ENCODE measurements at places on chromosomes 4 and X.

DNA sequence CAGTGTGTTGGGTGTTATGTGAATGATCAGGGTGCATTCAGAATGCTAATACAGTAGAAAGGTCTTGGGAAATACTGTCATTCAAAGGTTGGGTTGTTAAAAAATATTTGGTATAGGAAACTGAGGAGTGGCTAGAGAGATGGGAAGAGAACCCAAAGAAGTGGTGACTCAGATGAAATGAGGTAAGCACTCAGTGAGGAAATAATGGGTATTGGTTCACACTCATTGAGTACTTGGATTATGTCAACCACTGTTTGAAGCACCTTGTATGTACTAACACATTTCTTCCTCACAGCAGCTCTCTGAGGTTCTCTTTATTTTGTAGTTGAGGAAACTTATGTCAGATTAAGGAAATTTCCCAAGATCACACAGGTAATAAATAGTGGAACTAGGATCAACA, 40.8 kb upstream of the NUDT6 start:
- DNase-seq, result peak; percentile 65

- DNase-seq, result no peak
Measured at GRCh38 chr4:75637176-75637575, 6.8 kb upstream of the CDKL2 start.

DNA sequence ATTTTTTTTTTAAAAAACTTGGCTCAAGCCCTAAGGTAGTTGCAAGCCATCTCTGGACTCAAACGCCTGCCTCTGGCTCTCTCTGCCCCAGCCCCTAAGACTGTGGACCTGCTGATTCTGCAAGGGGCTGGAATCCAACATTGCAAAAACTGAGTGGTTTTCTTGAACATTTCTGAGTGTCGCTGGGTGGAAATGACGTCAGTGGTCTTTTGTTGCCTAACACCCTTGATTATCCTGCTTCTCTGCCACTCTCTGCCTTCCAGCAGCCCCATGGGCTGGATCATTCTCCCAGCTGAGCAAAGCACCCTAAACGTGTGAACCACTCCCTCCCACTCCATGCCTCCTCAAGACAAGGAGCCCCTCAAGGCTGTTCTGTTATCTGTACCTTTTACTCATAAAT, 16.6 kb downstream of the BST1 start:
- DNase-seq, result no peak

DNA sequence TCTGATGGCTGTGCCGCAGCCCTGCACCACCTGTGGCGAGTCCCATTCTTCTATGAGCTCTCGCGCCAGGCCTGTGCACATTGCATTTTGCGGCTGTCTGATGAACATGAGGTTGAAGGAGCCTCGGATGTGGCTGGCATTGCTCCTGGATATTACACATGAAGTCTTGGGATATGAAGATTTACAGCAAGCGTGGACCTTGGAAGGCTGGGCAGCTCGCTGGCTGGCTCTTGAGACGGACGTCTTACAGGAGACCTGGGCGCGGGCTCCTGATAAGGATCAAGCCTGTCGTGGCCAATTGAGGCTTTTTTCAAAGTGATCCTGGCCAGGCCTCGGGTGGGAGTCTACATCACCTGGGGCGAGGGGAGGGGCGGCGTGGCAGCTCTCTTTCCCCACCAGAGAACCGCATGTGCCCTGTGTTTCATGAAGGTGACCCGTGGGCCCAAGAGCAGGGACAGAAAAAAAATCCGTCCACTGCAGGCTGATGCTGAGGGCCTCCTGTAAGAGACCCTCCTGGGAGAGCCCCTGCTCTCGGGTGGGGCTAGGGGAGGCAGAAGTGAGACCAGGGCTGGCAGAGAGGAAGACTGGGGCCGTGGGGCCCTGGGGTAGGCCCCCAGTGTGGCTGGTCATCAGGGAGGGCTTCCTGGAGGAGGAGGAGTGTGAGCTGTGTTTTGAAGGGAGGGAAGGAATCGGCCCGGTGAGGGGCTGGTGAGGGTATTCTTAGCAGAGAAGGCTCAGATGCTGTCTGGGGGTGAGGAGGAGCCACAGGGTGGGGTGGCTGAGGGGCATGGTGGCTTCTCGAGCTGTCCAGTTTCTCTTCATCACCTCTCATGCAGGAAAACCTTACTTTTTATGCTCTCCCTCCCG, 23.6 kb downstream of the CPZ start:
- no peak for DNase-seq

GRCh38 chr4:172168888-172169287, 355.7 kb downstream of the GALNTL6 start:
- no peak for DNase-seq

DNA sequence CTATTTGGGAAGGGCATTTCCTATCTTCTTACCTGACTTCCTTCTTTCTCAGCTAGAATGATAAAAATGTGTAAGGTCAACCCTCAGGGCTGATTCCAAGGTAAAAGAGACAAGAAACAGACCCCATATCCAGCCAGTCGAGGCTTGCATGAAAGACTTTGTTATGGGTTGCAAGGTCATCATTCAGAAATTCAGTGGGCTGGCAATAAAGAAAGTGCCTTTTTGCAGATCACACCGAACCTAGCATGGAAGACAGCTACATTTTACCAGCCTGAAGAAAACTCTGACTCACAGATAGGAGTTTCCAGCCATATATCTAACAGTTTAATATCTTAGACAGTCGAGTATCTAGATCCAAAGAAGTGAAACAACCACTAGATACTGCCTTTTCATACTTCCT, 87.4 kb downstream of the PDGFC start:
- no peak for DNase-seq

DNA sequence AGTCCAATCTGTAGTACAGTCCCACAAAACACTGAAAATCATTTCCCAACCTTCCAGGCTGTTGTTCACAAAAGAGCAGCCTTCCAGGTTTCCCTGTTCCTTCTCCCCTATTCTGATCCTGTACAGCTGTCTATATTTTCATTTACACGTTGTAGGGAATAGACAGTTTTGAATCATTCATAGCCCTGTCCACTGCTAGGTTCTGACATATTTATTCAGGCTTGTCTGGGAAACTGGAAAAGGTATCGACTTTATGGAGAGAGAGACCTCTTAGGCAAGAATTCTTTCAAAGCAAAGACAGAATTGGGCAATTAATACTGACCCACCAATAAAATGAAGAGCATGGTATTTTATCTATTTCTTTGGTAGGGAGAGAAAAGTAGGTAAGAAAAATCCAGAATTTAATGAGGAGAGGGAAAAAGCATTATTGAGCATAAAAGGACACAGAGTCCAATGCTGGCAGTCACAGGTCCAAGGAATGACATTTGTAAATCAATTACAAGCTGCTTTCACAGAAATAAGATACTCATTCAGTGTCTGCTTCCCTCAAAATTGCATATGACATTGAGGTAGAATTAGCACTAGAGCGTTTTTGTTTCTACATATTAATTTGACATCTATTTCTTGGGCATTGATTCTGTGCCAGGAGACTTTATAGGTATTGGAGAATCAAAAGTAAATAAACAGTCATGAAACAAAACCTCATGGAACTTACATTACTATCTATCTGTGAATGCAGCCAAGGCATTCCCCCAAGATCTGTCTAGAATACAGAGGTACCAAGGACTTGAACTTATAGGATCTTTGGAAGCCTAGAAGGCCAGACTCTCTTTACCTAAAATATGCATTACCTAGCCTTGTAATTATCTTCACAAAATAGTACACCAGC, 127.2 kb downstream of the CAMK2D start:
- no peak for DNase-seq

DNA sequence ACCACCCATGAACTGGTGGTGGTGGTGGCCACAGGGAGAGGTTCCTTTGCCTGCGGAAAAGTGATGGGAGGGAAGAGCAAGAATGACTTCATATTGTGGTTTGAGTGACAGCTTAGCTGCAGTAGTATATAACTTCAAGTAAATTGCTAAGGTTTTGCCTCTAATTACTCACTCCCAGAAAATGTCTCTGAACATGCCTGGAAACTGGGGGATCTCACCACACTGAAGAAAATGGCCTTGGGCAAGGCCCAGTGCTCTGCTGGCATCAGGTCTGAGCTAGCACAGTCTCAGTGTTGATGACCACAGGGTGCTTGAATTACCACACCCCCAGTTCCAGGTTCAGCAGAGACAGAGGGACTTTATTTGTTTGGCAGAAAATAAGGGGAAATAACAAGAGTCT, 2085.4 kb downstream of the ARAP2 start:
- DNase-seq, result peak; percentile 52

GRCh38 chrX:130296743-130297142, 28.0 kb upstream of the ZNF280C start:
- DNase-seq, result no peak

DNA sequence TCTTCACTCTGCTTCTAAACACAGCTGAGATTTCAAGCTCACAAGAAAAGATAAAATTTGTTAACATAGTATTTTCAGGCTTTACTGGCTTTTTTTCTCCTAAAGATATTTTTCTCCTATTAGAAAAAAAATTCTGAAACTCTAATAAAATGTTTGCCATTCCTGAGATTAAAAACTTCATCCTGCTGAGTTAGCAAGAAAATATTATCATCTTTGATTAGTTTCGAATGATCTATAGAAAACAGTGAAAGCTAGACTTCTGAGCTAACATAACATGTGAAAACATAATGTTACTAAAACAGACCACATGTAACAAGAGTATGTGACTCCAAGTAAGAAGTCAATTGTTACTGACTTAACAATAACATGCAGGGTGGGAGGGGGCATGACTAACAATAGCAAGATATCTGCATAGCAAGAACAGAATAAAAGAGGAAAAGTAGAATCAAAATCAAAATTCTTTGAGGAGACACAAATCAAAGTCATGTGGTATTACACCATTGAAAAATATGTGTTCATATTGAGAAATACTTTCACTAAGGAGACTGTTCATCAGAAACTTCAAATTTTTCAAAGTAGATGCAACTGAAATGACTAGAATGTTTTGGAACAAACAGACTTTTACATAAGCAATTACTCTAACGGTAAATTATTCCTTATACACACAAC, 14.5 kb downstream of the TBCK start:
- DNase-seq, result no peak

- DNase-seq, result no peak
Measured at GRCh38 chr4:54063737-54064316, 578 bp downstream of the CHIC2 start.

GRCh38 chr4:116357758-116358157, 727.6 kb downstream of the TRAM1L1 start:
- DNase-seq, result peak; percentile 18

DNA sequence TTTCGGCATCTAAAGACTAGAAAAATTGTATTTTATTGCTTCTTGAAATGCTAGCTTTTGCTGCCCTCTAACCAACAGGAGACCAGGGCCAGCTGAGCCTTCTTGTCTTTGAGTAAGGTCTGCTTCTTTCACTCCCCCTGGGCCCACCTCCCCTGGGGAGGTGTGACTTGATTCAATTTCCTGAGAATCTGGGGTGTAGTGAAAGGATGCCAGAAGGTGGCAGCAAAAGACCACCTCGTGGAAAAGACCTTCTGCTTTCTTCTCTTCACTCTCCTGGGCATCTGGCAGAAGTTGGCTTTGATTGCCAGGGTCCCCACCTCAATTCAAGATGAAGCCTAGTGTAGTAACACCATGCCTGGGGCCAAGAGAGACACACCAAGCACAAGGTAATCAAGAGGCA, 96.5 kb upstream of the MAOA start:
- no peak for DNase-seq

- peak; percentile 44 for DNase-seq
Measured at GRCh38 chr4:105399532-105400161, 74.2 kb downstream of the PPA2 start.

GRCh38 chr4:913280-913618, 18.9 kb downstream of the GAK start:
- DNase-seq, result no peak

GRCh38 chr4:15653420-15653819, 1.7 kb downstream of the FBXL5 start:
- no peak for DNase-seq

- DNase-seq, result no peak
Measured at GRCh38 chr4:47355568-47355967, 107.9 kb downstream of the COMMD8 start.

DNA sequence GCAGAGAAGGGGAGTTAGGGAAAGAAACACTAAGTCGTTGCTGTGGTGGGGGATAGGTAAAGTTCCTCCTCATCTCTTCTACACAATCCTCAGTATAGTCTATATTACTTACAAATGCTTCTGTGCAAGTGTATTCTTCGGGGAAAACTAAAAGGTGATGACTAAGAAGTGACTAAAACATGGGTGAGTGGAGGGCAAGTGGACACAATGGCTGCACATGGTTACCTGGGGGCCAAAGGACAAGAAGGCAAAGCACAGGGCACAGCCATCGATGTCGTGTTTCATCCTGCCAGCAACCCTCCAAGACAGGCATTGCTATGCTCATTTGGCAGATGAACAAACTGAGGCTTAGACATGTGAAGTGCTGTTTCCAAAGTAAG, 35.5 kb upstream of the CCKAR start:
- no peak for DNase-seq

DNA sequence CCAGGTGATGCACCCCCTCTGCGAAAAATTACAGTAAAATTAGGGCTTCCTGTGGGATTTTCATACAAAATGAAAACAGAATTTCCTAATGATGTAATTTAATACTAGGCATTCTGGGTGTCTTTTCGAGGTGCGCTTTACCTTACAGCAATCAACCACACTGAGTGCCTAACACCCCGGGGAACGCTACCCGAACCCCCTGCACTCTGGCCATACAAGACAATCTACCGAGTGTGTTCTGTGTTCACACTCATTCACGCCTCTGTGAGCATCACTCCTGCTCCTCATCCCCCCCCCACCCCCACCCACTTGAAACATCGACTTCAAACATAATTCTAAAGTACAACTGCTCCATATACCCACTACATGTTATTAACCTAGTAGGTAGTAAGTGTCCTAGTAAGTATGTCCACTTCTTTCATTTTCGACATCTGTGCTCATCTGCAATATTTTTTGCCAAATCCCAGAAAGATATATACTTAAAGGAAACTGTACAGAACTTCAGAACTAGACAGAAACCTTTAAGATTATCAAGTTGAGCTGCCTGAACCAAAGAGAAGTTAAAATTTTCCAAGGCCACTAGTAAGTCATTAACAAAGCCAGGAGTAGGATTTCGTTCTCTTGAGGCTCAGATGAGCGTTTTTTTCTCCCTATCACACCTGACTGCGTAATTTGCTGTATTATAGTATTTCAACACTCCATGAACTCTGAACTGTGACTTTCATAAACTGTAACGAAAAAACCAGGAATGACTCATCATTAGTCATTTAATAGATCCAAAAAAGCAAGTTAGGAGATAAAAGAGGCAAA, 80.0 kb downstream of the FAT1 start:
- DNase-seq, result no peak

GRCh38 chr4:47061435-47061834, 30.1 kb downstream of the GABRB1 start:
- no peak for DNase-seq

DNA sequence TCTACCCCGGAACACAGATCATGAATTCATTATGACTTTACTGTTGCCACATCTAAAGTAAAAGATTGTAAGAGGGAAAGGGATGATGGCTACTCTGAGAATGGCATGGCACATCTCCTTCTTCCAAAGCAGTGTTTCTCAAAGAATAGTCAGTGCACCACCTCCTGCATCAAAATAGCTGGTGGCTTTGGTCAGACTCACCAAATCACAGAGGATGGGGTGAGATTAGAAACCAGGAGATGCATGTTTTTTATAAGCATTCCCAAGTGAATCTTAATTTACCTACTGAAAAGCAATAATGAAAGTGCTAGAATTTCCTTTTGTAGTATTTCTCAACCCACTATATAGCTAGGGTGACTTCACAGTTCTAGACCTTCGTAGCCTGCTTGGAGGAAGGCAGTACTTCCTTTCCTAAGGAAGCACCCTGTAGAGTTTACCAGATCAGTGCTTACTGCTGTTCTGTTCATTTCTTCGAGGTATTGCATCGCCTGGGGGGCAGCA, 340.8 kb upstream of the KLF3 start:
- DNase-seq, result no peak
